ENCODE measurements at places on chromosomes 12 and 14. TPM values are rescaled to one million over a fixed set of nuclear protein-coding genes. Genes with fewer than 3 reads are reported as not detected.

The KERA gene
- total RNA-seq: not detected

The CCNT1 gene
- 21.3 TPM for total RNA-seq

The AVPR1A gene
- total RNA-seq: 5.4 TPM

The SLC5A8 gene
- total RNA-seq: not detected

The C1R gene
- 616 TPM for total RNA-seq

The ZNF605 gene
- 20.6 TPM for total RNA-seq

The TBX3 gene
- 13.5 TPM for total RNA-seq

The SLC38A2 gene
- total RNA-seq: 440 TPM

The BCL2L14 gene
- not detected for total RNA-seq

The KCNA5 gene
- 2.2 TPM for total RNA-seq

The LBHD2 gene
- not detected for total RNA-seq

The LRP1-AS gene
- total RNA-seq: not detected

The TMEM179 gene
- total RNA-seq: 0.78 TPM

The C14orf180 gene
- 6.1 TPM for total RNA-seq

The CAPZA3 gene
- total RNA-seq: not detected

The SLC6A13 gene
- total RNA-seq: 0.21 TPM

The DLK1 gene
- not detected for total RNA-seq

Data from tibial nerve (tissue), 4 donors.